ENCODE measurements at places on chromosomes 12 and 14. TPM values are rescaled to one million over a fixed set of nuclear protein-coding genes. Genes with fewer than 3 reads are reported as not detected.
A peak's percentile ranks its signal among the peaks of the same experiment; 100 is the strongest.

The MYF6 gene
- total RNA-seq, result 0.33 TPM

The BCL11B gene
- 2.3 TPM for total RNA-seq

GRCh38 chr12:29220632-29221336 lies 71.7 kb downstream of the FAR2 start:
- DNase-seq, result no peak

DNA sequence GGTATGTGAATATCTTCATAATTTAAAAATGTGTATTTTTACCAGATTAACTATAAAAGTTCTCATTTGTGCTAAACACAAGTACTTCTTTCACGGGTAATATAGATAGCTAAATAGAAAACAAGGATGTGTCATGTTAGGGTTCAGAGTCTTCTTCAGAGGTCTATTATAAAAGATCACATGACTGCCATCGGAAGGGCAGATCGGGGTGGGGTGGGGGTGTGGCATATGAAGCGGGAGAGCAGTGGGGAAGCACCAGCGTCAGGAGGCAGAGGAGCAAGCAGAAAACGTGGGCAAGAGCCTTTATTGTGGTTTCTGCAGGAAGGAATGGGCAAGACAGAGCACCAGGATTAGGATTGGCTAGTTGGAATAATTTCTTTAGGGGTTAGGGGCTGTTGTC lies 63.7 kb upstream of the DNM1L start:
- DNase-seq, result no peak

DNA sequence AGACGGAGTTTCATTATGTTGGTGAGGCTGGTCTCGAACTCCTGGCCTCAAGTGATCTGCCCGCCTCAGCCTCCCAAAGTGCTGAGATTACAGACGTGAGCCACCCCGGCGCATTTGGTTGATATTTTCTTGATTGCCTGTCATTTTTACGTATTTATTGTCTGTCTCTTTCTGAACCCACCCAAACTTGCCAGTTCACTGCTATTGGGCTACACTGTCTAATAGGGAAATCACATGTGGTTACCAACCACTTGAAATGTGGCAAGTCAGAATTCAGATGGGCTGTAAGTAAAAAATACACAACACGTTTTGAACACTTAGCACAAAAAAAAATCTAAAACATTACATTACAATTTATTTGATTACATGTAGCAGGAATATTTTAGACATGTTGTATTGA lies 2.1 kb downstream of the WSB2 start:
- DNase-seq, result no peak

DNA sequence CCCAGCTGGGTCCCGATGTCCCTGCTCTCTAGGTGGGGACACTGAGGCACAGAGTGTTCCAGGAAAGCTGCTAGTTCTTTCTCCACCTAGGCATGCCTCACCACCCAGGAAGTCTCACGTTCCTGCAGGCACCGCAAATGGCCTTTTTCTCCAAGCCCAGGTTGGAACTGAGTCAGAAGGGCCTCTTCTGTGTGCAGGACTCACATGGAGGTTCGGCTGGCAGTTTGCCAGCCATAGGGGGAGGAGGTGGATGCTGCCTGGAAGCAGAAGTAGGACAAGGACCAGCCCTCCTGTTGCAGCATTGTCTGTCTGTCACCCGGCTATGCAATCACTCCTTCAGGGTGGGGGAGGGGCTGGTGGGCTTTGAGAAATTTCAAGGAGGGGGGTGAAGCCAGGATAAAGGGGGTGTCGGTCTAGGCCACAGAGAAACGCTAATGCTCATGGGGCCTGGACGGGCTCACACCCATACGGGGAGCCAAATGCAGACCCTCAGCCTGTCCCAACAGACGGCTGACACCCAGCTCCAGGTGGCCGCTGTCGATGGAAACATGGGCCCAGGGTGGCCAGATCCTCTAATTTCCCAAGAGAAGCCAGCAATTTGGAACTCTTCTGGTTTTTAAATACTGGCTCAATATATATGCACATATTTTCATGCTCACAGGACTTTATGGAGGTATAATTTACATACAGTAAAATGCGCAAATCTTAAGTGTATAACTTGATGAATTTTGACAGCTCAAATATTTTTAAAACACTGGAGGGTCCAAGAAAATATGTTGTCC lies 120.5 kb downstream of the PHETA1 start:
- DNase-seq, result no peak

GRCh38 chr12:54259194-54260011 lies 20.5 kb downstream of the CBX5 start:
- DNase-seq, result peak; percentile 65

The ARG2 gene
- 25.1 TPM for total RNA-seq

The B4GALNT3 gene
- total RNA-seq, result 58.3 TPM

DNA sequence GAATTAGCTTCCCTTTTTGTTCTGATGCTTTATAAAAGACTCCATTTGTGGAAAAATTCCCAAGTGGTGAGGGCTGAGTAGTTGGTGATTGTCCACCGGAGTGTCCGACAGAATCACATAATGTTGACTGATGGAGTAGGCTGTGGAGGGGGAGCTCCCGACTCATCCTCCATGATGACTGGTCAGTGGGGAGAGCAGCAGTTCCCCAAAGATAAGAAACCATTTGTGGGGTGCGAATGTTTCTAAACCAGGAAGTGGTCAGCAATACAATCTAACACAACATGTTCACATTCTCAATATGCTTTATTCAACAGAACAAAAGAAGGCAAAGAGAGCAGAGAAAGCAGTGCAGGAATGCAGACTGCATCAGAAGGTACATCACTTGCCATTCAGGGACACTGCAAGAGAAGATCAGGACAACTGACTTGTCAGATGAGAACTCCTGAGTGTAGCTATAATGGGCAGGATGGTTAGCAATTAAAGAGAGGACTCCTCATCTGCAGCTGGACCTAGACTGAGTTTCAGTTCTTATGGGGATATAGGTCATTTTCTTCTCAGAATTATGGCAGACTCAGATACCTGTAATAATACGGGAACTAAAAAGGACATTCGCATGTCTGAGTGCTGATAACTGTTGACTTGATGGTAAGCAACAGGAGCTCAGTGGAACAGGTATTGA lies 5.4 kb downstream of the KRT6B start:
- DNase-seq, result no peak

- no peak for DNase-seq
Measured at GRCh38 chr12:49108958-49109404, 1.7 kb downstream of the LMBR1L start.

- no peak for DNase-seq
Measured at GRCh38 chr12:55670276-55670675, 33.6 kb downstream of the OR10P1 start.

DNA sequence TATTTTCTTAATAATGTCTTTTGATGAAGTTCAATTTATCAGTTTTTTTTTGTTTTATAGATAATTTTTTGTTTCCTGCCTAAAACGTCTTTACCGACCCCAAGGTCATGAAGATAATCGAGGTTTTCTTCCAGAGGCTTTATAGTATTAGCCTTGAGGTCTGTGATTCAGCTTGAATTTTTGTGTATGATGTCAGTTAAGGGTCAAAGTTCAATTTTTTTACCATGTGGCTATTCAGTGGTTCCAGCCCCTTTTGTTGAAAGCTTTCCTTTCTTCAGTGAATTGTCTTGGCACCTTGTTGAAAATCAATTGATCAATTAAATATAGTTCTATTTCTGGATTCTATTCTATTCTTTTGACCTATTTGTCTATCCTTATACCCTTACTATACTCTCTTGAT lies 3.2 kb upstream of the MGST1 start:
- no peak for DNase-seq

Measured in progenitor cell of endocrine pancreas (in vitro differentiated cells).